Stimulated activated CD4-positive, alpha-beta T cell treated with anti-CD3 and anti-CD28 coated beads, Interleukin-1b, Interleukin-23, amount 100 ng/mL, for 1 hour (primary cell): ENCODE measurements at places on chromosomes 2 and 18.

DNA sequence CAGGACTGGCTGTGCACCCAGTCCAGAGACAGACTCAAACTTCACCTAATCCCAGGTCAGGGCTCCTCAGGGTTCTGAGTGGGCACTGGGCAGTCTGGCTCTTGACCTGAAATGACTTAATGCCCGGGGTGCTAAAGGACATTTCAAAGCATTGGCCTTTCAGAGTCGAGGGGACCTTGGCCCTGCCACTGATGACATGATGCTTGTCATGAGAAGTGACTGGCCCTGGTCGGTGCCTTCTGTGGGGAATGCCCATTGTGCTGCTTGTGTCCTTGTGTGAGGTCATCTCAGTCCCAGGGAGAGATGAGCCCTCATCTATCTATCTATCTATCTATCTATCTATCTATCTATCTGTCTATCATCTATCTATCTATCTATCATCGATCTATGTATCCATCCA is 81.3 kb downstream of the CTAGE1 start:
- DNase-seq, result no peak

DNA sequence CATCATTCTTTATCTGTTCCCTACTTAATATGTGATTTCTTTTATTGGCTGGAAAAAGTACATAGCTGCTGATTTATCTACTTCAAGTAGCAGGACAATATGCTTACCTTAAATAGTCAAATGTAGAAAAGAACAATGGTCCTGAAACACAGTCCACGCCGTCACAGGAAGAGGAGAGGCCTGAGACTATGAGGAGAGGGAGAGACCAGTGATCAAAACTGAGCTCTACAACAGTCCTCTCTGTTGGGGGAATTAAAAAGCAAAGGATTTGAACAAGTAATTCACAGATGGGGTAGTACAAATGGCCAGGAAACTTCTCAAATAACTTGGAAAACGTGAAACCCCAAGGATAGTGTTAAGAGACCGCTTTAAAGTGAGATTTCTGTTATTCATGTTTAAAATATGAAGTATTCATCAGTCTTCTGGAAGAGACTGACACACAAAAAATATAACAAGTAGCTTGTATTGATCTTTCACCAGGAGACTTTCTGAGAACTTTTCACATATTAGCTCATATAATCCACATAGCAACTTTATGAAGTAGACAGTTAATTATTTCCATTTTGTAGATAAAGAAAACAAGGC is 20.2 kb downstream of the SCYGR8 start:
- no peak for DNase-seq

- DNase-seq, result no peak
These were observed 683.8 kb downstream of the ERBB4 start for GRCh38 chr2:211854832-211855231.

DNA sequence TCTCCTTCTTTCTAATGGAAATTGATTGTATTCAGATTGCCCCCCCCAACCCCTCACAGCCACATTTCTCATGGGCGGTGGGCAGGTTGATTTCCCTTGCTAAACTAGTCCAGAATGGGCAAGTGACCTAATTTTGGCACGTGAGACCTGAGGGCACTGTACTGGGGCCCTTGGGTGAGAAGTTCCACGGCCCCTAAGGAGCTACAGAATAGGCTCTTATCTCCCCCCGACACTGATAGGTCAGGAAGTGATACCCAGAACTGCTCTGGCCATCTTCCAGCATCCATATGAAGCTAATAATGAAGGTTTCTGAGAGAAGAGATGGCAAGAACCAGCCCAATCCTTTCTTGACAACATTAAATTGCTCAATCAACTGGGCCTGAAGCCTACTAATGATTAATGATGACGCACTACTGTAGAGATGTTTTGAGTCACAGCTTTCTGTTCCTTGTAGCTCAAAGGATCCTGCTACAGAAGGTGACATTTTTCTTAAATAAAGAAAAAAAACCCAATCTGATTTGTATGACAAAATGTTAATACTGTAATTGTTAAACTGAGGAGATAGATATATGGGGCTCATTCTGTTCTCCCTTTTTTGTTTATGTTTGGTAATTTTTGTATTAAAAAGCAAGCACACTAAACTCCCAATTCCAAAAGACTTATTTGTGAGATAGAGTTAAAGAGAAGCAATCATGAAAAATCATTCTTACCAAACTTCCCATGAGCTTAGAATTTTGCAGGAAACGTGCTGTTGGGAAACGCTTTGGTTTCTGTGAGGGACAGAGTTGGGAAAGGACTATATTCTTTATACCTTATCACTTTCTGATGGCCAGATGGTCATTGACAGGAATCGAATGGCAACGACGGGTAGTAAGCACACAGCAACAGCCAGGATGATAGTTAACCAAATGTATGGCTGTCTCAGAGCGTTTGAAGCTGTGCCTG is 28.2 kb upstream of the NARS1 start:
- DNase-seq, result no peak

DNA sequence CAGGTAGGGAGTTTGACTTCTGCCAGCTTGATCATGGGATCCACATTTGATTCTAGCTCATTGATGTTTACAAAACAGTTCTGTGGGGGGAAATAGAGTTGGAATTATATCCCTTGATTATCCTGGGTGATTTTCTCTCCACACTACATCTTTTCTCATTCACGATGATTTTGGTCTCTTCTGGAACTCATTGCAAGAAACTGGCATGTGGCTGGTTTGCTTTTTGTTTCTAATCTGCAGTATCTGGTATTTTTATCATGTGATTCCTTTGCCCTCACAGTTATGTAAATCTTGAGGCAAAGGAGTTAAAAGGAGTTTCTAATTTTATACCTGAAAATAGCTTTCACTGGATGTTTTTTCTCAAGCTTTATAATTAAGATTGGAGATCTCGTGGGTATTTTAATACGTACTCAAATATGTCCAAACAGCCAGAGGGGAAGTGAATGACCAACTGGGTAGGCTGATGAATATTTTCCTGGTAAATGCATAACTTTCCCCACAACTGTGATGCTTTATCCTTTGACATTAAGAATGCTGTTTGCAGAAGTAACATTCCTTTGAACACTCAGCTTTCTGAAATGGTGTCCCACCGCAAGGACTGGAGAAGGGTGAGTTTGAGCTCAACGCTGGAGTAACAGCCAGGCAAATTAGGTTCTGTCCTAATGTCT is 502.9 kb upstream of the ZEB2 start:
- DNase-seq, result no peak

GRCh38 chr2:150617351-150617978 is 130.0 kb upstream of the RND3 start:
- DNase-seq, result no peak

GRCh38 chr2:239257511-239257937 is 143.3 kb downstream of the HDAC4 start:
- no peak for DNase-seq

- DNase-seq, result no peak
These were observed 486.5 kb downstream of the TDRD15 start for GRCh38 chr2:21610304-21610703.

DNA sequence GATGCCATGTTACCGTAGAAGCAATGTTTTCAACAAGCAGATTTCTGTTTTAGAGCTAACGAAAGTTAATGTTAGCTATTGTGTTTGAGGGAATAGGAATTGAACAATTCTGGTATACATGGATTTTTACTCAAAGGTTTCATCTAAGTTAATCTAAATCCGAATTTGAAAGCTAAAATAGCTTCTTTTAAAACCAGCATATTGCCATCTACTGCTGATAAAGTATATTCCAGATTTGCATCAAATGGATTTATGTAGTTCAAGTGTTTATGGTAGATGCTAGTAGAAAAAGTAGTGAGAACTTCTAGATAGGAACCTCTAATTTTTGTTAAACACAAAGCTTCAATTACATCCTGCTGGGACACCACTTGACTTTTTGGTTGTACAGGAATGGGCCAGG is 1569.5 kb upstream of the NXPH2 start:
- no peak for DNase-seq

DNA sequence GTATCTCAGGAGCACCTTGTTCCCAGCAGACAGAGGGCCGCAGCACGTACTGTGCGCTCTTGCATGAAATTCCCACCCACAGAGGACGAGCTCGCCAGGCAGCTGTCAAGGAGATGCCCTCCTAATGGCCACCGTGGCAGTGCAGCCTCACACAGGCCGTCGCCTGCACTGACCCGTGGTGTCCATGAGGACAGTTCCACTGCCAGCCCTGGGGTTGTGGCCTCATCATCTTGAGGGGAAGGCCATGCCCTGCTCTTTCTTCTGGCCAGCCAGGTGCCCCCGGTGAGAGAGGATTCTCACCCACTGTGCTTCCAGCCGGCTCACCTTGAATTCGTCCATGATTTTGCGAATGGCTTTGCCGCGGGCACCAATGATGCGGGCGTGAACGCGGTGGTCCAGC is 42.0 kb downstream of the ANO7 start:
- no peak for DNase-seq

- no peak for DNase-seq
These were observed 53.6 kb upstream of the ITGA6 start for GRCh38 chr2:172373766-172374165.

DNA sequence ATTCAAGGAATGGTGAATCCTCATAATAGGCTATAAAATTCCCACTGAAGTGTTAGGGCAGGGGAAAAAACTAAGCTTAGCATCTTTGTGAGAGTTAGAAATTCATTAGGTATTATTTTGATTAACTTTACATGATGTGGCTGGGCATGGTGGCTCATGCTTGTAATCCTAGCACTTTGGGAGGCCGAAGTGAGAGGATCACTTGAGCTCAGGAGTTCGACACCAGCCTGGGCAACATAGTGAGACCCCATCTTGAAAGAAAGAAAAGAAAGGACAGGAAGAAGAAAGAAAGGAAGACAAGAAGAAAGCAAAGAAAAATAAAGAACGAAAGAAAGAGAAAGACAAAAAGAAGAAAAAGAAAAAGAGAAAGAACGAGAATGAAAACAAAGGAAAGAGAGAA is 40.0 kb downstream of the SNRPD1 start:
- DNase-seq, result no peak

- DNase-seq, result no peak
These were observed 176.8 kb upstream of the TRIB2 start for GRCh38 chr2:12539776-12540562.

GRCh38 chr18:22977847-22978701 is 44.9 kb downstream of the RBBP8 start:
- DNase-seq, result no peak

- no peak for DNase-seq
These were observed 62.0 kb downstream of the GLI2 start for GRCh38 chr2:120797421-120798221.

DNA sequence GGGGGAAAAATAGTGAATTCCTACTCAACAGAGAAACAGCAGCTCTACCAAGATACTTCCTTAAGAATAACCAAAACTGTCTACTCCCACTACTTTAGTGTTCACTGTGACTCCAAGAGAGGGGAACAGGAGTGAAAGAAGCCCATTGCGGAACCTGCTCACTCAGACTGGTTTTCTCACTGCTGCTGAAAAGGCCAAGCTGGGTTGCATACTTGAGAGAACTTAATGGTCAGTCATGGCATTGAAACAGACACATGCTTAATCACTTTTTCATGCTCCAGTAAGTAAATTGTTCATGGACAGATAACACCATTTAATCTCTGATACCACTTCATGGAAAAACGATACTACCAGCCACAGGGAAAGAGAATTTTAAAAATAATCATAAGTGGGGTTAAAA is 35.7 kb upstream of the SLC8A1 start:
- DNase-seq, result no peak

GRCh38 chr2:64873472-64873924 is 115.7 kb upstream of the SLC1A4 start:
- peak; percentile 37 for DNase-seq

- no peak for DNase-seq
These were observed 183.1 kb upstream of the HNRNPA3 start for GRCh38 chr2:177029501-177029900.

GRCh38 chr18:12397793-12398192 is 9.9 kb upstream of the PRELID3A start:
- DNase-seq, result no peak

GRCh38 chr18:61091379-61091778 is 241.9 kb upstream of the CDH20 start:
- no peak for DNase-seq

GRCh38 chr2:16622399-16622968 is 43.1 kb downstream of the CYRIA start:
- DNase-seq, result no peak

GRCh38 chr2:14654835-14655282 is 22.3 kb downstream of the LRATD1 start:
- no peak for DNase-seq

- no peak for DNase-seq
These were observed 181.9 kb upstream of the DLGAP1 start for GRCh38 chr18:4636967-4637366.

DNA sequence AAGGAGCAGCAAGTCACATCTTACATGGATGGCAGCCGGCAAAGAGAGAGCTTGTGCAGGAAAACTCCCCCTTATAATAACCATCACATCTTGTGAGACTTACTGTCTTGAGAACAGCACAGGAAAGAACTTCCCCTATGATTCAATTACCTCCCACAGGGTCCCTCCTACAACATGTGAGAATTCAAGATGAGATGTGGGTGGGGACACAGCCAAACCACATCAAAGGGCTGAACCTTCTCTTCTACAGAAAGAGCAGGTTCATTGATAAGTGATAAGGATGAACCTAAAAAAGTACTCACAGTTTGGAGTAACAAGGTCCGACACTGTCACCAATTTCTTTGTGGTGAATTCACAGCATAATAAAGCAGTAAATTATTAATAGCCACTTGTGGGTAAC is 422.2 kb upstream of the FSIP2 start:
- no peak for DNase-seq

DNA sequence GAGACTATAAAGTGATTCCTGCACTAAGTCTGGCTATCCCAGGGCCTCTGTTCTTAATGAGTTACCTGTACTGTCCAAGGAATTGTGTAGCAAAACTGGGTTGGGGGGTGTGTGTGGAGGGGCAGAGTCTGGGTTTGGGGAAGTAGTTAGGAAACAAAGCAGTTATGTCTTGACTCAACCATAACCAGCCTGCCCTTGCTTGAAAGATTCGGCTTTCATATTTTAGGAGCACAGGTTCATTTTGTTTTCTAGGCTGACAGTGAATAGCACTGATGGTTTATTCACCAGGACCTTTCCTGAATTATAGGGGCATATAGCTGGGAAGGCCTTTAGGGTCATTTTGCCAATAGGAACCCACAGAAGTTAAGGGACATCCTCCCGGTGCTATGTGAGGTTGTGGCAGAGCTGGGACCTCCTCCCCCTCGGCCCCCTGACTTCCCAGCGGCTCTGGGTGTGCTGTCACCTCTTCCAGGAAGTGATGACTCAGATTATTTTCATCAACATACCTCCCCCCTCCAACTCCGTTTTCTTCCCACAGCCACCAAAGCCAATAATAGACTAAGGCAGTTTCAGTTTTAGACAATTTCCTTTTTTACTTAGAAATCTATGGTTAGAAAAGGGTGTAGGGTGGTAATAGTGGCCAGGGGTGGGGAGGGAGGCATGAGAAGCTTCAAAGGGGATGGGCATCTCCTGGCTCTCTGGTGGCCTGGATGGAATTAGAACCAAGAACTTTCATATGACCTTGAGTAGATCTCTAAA is 44.8 kb downstream of the SETBP1 start:
- DNase-seq, result peak; percentile 15
